ENCODE measurements at places on chromosomes 16 and 17.

GRCh38 chr16:11240636-11241473 is 15.1 kb downstream of the SOCS1 start:
- peak; percentile 32 for DNase-seq

- DNase-seq = no peak
Measured at GRCh38 chr16:11236461-11237254, 19.3 kb downstream of the SOCS1 start.

- no peak for DNase-seq
Measured at GRCh38 chr16:86667035-86667434, 88.7 kb downstream of the FOXL1 start.

DNA sequence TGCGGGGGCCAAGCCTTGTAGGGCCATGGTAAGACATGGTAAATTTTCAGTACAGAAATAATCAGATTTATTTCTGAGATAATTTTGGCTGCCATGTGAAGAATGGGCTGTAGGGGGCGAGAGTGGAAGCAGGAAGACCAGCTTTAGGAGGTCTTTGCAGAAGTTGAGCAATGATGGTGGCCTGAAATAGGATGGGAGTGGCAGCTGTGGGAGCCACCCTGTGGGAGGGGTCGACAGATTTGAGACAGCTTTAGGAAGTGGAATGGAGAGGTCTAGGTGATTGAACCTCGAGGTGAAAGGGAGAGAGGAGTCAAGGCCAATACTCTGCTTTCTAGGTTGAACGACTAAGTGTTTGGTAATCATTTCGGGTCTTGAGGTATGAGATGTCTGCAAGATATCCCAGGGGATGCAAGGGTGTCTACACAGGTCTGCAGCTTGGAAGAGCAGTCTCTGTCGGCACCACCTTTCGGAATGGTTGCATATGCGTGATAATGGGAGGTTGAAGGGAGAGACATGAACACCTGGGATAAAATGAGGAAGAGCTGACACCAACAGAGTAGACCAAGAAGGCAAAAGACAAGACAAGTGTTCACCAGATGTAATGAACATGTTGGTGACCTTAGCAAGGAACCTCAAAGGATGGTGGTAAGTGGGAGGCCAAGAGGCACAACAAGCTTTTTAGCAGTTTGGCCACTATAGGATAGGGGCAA is 4.2 kb upstream of the ATXN7L3 start:
- peak; percentile 73 for DNase-seq

GRCh38 chr17:6274310-6274709 is 160.6 kb downstream of the AIPL1 start:
- DNase-seq = no peak

- DNase-seq = no peak
Measured at GRCh38 chr16:29683543-29684090, 4.6 kb downstream of the QPRT start.

- DNase-seq = no peak
Measured at GRCh38 chr17:69134112-69134511, 7.6 kb downstream of the ABCA6 start.

DNA sequence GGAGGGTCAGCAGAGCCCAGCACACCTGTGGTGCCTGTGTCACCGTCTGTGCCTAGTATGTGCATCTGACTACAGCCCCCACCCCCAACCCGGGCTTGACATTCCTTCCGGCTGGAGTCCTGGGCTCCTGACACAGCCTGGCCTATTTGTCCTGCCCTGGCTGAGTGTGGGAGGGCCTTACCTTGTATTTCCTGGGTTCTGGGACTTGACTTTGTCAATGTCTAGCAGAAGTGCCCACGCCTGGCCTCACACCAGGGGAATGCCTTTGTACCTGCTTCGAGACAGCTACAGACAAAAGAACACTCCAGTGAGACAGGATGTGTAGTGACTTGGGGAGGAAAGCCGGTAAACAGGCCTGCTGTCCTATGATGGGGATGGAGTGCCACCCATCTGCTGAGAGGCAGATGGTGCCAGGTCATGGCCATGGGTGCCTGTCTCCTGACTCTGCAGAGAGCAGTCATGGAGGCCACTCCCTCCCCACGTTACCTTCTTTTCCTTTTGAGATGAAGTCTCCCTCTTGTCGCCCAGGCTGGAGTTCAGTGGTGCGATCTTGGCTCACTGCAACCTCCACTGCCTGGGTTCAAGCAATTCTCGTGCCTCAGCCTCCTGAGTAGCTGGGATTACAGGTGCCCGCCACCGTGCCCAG is 42.8 kb downstream of the TNFRSF13B start:
- peak; percentile 50 for DNase-seq

GRCh38 chr17:28760601-28761562 is 17.1 kb downstream of the TRAF4 start:
- DNase-seq = no peak

GRCh38 chr16:16036359-16036792 is 87.0 kb downstream of the ABCC1 start:
- no peak for DNase-seq

- peak; percentile 49 for DNase-seq
Measured at GRCh38 chr16:3819175-3819527, 61.4 kb downstream of the CREBBP start.

GRCh38 chr17:32771396-32771795 is 105.5 kb downstream of the MYO1D start:
- DNase-seq = no peak

- DNase-seq = no peak
Measured at GRCh38 chr16:79409978-79410377, 190.6 kb downstream of the MAF start.

- DNase-seq = no peak
Measured at GRCh38 chr17:66480802-66481201, 178.4 kb downstream of the PRKCA start.

DNA sequence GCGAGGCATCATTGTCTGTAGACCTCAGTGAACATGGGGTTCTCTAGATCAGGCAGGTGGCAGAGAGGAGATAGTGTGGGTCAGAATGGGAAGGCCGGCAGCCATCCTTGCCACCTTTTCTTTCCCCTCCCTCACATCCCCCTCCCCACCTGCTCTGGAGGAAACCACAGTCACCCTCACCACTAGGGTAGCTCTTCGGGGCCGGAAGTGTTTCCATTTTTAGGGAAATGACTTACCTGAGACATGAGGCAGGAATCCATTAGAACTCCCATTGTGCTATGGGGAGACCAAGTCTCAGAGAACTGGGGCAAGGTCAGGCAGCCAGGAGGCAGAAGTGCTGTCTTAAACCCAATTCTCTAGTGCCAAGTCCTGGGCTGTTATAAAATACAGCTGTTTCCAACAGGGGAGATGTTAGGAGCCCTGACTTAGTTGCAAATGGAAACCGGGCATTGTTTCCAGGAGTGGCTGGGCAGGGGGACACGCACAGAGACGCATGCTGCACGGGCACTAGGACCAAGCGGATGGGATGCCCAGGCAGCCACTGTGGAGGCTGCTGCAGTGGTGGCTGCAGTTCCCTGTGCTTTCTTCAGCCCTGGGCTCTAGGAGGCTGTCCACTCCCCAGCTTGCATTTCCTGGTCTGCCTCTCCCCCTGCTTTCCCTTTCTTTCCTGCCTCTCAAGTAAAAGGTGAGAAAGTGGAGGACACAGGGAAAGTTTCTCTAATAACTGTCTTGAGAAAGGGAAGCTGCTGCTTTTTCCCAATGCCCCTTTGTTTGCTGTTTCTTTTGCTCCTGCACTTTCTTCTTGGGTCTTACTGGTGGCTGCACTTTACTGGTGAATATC is 2.8 kb downstream of the HAS3 start:
- DNase-seq = no peak

DNA sequence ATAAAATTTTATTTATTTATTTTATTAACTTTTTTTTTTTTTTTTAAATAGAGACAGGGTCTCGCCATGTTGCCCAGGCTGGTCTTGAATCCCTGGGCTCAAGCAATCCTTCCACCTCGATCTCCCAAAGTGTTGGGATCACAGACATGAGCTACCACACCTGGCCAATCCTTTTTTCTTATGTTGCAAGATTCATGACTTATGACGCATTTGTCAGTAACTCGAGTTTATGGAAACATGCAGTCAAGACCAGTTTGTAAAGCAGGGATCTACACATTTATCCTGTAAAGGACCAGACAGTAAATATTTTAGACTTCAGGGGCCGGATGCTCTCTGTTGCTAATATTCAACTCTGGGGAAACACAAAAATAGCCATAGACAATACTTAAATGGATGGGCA is 9.4 kb upstream of the MAP2K6 start:
- no peak for DNase-seq

- DNase-seq = no peak
Measured at GRCh38 chr17:68249354-68249765, 1.5 kb downstream of the AMZ2 start.

DNA sequence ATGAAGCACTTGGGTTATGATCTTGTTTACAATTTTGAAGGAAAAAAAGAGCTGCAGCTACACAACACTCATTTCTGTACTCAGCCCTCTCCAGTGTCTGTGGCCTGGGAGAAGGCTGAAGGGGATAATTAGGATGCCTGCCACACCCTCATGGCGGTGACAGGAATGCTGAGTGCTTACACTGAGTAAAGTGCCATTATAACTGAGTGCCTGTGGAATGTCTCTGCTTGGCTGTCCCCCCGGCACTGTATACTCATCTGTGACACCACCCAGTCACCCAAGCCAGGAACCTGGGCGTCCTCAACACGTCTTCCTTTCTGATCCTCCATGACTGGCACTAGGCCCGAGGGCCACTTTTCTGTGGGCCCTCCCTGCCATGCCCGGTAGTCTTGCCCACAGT is 3.5 kb upstream of the MRPL38 start:
- DNase-seq = no peak

DNA sequence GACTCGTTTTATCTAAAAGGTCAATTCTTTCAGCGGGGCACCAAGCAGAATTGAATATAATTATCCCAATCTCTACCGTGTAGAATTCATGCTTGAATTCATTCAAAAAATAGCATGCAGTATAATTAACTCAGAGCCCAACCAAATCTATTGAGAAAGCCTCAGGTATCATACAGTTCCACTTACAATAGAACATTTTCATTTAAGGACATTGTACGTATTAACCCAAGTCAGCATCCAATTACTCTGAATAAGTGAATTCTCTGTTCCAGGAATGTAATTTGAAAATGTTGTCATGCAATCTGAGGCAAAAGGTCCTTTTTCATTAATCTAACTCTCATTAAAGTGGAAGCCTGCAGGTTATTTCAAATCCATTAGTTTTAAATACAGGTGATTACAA is 78.5 kb downstream of the SALL1 start:
- DNase-seq = no peak

DNA sequence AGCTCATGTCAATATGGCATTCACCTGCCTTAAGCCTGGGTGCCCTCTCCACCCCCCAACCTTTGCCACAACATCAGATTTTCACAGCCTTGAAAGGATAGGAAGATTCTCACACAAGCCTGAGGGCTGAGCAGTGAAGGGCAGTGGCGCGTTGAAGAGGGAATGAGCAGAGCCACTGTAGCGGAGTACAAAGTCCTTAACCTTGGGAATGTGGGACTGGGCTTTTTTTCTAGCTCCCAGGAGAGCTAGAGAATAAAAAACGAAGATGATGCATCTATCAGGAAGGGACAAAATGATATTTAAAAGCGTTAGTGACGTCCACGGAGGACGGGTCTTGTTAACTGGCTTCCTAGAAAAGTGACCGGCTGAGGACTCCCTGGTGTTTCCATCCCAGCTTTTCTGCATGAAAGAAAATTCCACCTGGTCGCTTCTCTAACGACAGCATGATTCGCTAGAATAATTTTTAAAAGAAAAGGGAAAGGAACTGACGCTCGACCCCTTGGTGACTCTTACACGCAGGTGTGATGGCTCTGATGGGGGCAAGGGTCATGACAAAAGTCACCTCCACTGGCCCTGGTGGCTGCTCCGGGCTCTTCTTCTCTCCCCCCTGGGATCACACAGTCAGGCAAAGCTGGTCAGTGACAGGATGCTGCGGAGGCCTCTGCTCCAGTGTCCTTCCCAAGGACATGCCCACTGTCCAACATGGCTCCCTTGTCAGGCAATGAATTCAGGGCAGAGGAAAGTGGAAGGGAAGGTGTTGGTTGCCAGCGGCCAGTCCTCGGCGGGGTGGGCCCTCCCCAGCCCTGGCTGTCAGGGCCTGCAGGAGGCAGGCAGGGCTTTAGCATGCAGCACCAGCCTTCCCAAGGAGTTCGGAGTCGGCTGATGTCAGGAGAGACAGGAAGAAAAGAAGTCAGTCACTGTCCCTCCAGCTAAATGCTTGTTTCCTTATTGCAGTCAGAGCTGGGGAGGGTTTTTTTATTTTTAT is 58.4 kb upstream of the IRX3 start:
- DNase-seq = no peak

DNA sequence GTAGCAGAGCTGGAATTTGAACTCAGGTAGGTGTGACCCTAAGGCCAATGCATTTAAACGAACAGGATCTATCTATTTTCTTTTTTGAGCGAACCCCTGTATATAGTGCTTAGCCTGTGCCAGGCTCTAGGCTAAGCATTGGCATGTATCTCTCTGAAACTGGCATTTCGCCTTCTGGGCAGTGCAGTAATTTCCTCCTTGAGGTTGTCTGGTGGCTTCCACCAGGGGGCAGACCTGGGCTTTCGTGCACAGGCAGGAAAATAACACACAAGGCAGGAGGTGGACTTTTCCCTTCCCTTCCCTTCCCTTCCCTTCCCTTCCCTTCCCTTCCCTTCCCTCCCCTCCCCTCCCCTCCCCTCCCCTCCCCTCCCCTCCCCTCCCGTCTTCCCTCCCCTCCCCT is 34.4 kb upstream of the PRKCB start:
- DNase-seq = peak; percentile 78

- DNase-seq = no peak
Measured at GRCh38 chr17:80835816-80836657, 155.6 kb upstream of the CHMP6 start.

DNA sequence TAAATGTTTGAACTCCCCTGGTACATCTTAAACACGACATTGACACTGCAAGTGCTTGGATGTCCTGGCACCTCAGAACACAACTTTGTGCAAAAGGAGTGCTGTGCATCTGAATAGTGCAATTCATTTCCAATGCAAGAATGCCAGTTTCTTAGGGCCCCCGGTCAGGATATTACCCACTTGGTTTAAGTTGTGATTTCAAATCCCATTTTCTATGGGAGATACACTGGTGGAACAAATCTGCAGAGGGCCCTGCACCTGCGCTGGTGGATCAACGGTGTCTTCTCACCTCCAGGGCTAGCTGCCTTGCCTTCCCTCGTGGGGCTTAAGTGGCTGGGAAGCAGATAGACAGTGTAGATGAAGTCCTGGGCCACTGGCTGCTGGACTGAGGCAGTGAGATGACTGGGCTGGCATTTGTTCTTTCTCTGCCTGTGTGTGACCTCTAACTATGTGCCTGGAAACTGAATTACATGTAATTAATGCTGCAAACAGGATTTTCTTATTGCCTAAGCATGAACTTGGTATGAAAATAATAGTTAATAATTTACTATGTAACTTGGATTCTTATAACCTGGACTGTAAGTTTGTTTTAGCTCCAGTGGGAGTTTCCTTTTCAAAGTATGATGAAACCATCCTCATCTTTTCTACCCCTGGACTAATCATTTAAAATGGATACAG is 20.9 kb downstream of the HAPSTR1 start:
- DNase-seq = no peak

DNA sequence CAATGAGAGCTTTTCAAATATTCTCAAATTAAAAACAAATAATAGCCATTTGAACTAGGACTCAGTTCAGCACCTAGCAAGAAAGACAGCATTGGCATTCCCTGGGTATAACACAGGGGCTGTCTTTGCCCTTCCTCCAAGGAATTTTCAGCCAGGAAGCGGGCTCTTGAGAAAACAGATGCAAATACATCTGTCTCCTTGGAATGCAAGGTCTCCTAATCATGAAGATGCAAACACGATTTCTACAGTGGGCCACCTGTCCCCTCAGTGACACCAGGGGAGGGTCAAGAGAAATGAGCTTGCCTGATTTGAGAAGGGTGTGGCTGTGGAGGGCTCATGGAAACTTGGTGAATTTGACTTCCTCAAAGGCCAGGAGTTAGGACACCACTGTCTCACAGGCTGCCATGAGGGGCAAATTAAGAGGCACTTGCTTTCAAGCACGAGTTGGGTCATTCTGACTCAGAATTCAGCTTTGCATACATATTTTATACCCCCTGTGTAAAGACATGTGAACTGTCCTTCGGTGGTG is 24.5 kb upstream of the SUPT4H1 start:
- no peak for DNase-seq

Measured in natural killer cell (primary cell).